Coronary artery (tissue), 2 donors: ENCODE measurements at places on chromosomes 5 and 9.

- DNase-seq, result peak; percentile 16
Observed at GRCh38 chr5:1732945-1733344, 66.7 kb downstream of the MRPL36 start.

DNA sequence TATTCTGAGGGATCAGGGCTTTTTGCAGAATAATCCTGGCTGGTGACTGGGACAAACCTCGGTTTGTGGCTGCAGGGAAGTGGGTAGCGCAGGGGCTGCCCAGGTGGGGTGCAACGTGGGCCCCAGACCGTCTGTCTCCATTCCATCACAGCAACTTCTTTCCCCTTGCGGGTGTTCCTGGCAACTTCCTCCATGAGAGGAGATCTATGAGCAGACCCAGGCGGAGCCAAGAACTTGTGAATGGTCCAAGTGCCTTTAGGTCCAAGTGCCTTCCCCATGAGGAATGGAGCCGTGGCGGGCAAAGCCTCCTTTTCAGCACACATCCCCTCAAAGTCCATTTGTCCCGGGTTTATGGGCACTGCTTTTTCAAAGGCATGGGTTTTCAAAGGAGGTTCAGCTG lies 136.5 kb downstream of the PHF2 start:
- DNase-seq, result no peak

DNA sequence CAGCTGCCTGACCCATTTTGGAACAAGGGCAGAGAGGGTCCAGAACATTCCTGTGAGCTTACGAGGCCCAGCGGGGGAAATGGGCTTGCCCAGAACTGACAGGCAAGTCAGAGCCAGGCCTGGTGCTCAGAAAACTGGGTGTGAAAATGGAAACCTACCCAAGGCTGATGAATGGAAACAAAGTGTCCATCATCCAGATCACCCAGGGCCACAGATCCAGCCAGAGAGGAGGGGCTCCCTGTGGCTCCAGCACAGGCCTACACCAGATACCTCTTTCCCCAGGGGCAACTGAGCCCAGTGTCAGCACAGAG lies 3.1 kb downstream of the CLTB start:
- no peak for DNase-seq

- no peak for DNase-seq
Observed at GRCh38 chr9:92603100-92603499, 66.8 kb downstream of the IPPK start.

- DNase-seq, result no peak
Observed at GRCh38 chr5:139388198-139388821, 1.4 kb downstream of the MZB1 start.

DNA sequence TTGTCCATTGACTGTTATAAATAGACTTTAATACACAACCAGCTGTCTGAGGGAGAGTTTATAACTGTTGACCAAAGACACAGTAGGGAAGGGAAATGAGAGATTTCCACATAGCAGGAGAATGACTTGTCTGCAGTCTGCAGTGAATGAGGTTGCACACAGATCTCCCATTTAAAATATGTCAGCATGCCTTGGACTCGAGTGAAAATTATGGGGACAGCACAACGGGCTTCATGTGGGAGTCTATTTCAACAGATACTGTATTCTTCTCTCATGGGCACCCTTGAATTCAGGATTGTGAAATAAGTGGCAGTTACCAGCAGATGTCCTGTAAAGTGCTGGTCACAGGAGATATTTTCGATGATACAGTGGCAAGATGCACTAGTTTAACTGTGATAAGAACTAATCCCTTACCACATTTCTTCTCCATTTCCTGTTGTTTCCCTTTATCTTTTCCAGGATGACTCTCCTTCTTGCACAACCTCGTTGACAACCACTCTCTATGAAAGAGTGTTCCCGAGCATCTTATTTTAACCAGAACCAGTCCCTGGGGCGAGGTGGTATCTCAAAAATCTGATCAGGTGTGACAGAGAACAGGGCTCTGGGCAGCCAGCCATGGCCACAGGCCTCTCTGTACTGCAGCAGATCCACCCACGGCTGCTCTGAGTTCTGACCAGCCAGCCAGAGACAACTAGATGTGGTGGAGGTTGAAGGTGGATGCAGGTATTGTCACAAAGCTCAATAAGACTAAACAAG lies 51.5 kb upstream of the MAP3K1 start:
- no peak for DNase-seq

DNA sequence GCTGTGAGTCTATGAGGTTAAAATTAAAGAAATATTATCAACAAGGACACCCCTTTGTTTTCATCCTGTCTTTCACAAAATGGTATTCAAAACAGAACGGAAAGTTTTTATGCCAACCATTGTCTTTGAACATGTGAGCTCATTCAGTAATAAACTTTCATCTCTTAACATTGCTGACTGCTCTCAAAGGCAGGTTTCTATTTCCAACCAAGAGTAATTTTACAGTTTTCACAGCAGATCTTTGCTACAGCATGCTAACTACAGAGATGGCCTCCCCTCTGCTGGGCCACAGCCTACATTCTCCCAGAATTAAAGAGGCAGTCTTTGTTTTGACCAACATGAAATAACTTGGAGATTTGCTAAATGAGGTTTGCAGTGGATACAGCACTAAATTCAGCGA lies 101.5 kb downstream of the DMRT2 start:
- DNase-seq, result no peak

- no peak for DNase-seq
Observed at GRCh38 chr5:179294891-179295777, 50.1 kb downstream of the ADAMTS2 start.

- DNase-seq, result no peak
Observed at GRCh38 chr5:158609333-158610050, 490.2 kb downstream of the EBF1 start.
